SJSA1 (cell line): ENCODE measurements at places on chromosomes 2 and 18. TPM values are rescaled to one million over a fixed set of nuclear protein-coding genes. Genes with fewer than 3 reads are reported as not detected.

GRCh38 chr2:171547720-171548119 is 25.4 kb downstream of the CYBRD1 start:
- DNase-seq = no peak

DNA sequence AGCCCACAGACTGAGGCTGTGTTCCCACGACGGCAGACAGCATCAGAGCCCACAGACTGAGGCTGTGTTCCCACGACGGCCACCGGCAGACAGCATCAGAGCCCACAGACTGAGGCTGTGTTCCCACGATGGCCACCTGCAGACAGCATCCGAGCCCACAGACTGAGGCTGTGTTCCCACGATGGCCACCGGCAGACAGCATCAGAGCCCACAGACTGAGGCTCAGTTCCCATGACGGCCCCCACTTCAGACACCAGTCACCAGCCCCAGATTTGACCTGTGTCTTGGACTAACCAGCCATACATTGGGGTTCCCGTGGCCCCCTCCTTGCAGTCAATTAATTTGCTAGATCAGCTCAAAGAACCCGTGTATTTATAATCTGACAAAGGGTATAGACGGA is 57.8 kb upstream of the SNTG2 start:
- no peak for DNase-seq

- no peak for DNase-seq
These were observed 49.2 kb upstream of the GPR155 start for GRCh38 chr2:174535757-174536703.

DNA sequence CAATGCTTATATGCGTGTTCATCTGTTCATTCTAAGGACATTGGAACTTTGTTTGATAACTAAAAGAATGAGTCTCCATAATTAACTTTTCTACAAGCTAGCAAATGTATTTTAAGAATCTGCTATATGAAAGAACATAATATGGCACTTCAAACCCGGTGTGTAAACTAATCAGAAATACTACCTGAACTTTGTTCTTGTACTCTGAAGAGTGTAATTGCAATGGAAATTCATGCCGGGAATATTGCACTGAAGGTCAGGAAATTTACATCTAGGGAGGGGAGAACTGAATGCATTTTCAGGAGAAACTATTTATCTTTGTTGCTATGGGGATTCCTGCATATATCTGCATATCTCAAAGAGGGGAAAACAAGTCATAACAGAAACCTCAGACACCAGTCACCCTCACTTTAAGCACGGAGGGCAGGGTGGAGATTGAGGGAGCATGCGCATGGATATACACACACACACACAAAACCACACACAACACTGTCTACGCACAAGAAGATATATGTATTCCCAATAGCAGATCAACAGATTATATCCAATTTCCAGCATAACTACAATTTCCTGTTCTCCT is 76.2 kb downstream of the DTNA start:
- no peak for DNase-seq

GRCh38 chr18:41462946-41463345 is 492.1 kb upstream of the PIK3C3 start:
- DNase-seq = no peak

GRCh38 chr2:82875858-82876257 is 1583.2 kb downstream of the SUCLG1 start:
- no peak for DNase-seq

DNA sequence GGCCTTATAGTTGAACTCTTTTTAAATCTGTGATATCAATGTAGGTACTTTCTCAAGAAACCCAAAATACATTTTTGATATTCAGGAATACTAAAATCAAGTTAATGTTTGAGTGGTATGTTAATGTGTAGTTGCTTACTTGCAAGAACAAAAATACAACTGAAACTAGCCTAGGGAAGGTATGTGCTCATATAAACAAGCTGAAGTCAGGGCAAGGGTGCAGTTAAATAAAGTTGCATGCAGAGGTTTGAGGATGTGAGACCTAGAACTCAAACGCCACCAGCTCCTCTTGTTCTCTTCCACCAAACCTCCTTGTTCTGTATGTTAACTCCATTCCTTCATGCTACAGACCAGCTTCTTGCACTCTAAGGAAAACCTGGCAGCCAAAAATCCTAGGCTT is 388.3 kb upstream of the SMIM21 start:
- DNase-seq = no peak

DNA sequence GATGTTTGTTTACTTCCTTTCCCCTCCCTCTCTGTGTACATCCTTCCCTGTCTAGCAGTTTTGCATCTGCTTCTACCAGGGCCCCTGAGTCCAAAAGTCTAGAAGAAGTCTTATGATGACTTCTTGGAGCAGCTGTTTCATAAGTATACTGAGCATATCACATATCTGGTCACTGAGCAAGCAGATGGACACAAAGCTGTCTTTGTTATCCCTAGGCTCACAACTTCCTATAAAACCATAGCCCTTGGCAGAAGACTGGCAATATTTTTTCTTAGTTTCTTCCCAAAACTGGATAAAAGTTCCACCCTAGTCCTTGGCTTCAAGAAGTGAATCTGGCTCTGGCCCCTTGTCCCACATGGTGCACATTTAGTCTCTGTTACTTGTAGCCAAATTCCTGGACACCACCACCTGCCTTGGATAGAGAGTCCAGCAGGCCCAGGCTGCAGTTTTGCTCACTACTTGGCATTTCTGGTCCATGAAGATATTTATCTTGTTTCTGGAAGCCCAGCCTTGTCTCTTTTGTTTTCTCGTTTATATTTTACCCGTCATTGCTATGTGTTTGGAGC is 22.5 kb downstream of the THOC1 start:
- no peak for DNase-seq

GRCh38 chr2:229445501-229446211 is 174.6 kb upstream of the PID1 start:
- no peak for DNase-seq

GRCh38 chr2:158795195-158795924 is at the start of gene DAPL1:
TSS of gene DAPL1 (plus strand) at chr2:158795317. CDS start at chr2:158795373, 56 bp downstream.
- no peak for DNase-seq

DNA sequence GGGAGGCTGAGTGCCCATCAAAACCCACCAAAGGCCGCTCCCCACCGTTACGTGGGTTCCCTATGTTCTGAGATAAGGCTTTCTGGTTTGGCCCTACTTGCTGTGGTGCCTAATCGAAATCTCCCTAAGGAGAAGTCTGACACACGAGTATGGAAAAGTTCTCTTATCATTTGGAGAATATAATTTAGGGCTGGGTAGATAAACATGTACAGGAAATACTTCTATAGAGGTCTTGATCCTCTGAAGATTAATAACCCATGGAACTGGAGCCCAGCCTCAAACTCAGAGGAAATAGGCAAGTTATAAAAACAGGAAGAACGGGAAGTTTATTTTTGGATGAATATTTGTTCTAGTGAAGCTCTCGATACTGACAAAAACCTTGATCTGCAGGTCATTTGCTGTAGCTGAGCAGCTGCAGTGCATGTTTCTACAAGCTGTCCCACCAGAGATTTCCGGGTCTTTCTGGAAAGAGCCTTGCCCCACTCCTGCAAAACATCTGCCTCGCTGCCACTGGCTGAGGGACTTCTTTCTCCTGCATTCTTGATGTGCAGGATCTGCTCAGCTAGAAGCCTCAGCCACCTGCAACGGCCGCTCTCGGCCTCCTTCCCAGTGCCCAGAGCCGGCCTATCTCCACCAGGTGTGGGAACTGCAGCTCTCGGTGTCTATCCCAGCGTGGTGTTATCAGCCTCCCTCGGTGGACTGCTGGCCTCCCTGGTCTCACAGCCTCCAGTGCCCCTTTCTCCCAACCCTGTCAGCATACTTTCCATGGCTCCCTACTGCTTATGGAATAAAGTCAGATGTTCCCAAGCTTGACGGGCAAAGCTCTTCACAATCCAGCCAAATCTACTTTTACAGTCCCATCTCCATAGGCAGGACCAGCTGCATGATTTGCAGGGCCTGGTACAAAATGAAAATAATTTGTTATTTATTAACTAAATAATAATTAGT is 48.6 kb downstream of the SPRED2 start:
- no peak for DNase-seq

Gene AFF3
- 0.18 TPM in 1 of 2 replicates, not detected in the other for total RNA-seq

Gene POU3F3
- 0.11 TPM in 1 of 2 replicates, not detected in the other for total RNA-seq

Gene IL37
- total RNA-seq = not detected in 2 replicates

Gene CD28
- not detected in 2 replicates for total RNA-seq

Gene DOK6
- not detected in 2 replicates for total RNA-seq
